Left cardiac atrium (tissue), 4 donors: ENCODE measurements at places on chromosomes 11 and 22. TPM values are rescaled to one million over a fixed set of nuclear protein-coding genes. Genes with fewer than 3 reads are reported as not detected.

GRCh38 chr11:59778122-59778521, 22.9 kb downstream of the STX3 start:
- no peak for DNase-seq

DNA sequence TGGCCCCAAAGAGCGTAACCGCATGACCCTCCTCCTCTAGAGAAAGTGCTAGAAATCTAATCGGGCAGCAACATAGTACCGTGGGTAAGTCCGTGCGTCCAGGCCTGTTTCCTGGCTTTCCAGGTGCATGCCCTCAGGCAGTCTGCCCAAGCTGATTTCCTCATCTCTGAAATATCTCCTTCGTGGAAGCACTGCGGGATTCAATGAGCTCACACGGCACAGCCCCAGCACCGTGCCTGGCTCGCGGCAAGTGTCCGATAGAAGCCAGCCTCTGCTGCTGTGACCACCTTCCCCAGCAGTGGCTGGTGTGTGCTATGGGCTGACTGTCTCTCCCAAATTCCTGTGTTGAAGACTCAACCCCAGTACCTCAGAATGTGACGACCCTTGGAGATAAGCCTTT, 20.7 kb downstream of the RPUSD4 start:
- no peak for DNase-seq

DNA sequence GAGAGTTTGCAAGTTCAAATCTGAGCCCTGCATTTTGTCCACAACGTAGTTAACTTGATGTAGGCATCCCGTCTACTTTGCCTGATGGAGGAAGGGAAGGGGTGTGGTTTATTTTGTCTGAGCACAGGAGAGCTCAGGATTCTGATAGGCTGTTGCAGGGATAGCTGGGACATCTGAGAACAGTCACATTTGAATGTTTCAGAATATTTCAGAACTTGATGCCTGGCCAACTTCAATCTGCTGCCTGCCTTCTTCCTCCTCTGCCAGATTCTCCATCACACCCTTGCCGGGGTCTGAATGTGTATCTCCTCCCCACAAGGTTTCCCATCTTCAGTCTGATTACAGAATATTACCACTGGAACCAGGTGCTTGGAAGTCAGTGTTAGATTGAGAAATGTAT, 51.6 kb downstream of the NTM start:
- no peak for DNase-seq

DNA sequence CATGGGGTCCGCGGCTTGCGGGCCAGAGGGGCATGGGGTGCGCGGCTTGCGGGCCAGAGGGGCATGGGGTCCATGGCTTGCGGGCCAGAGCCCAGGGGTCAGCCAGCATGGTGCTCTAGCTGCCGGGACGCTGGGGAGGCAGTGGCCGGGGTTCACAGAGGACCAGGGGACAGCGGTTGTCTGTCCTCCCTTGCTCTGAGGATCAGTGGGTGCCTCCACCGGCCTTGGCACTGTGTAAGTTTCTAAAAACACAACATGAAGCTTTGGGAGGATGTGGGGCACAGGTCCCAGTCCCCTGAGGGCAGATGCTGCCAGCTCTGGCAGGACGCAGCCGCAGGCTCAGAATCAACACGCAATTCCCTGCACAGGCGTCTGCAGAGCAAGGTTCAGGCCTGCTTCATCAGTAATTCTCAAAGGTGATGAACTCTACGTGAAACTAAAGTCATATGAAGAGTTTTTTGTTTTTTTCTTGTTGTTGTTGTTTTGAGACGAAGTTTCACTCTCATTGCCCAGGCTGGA, 3.0 kb downstream of the MLC1 start:
- no peak for DNase-seq

- DNase-seq: no peak
Measured at GRCh38 chr11:107744736-107745135, 32.9 kb upstream of the SLN start.

DNA sequence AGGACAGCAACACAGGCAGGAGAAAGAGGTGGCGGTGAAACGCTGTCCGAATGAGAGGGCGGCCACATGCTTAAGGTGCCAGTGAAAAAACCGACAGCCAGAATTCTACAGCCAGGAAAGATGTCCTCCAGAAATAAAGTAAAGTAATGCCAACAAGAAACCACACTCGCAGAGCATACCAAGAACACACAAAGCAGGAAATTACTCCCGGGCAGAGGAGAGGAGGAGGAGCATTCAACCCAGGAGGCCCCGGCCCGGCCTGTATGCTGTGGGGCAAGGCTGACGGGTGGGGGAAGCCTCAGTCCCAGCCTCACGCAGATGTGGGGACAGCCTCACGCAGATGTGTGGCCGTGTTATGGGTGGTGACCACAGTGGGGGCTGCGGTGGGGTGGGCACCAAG, 28.0 kb downstream of the CHID1 start:
- DNase-seq: no peak

DNA sequence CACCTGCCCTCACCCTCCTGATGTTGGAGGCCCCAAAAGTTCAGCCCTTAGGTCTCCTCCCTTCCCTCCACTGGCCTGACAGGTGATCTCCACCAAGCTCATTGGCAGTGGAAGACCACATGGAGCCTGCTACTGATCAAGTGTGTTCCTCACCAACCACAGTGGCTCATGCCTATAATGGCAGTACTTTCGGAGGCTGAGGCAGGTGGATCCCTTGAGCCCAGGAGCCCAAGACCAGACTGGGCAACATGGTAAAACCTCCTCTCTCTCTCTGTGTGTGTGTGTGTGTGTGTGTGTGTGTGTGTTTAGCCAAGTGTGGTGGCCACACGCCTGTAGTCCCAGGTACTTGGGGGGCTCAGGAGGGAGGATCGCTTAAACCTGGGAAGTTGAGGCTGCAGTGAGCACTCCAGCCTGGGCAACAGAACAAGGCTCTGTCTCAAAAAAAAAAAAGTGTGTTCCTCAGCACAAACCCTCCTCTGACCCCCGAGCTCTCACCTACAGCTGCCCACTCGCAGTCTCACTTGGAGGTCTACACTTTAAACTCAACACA, 4.3 kb upstream of the YPEL1 start:
- DNase-seq: no peak

GRCh38 chr11:130571519-130571918, 123.1 kb downstream of the ADAMTS15 start:
- DNase-seq: no peak

- DNase-seq: no peak
Measured at GRCh38 chr22:35460688-35461087, 60.7 kb downstream of the MCM5 start.

GRCh38 chr22:31055635-31056159, 25.4 kb upstream of the SMTN start:
- DNase-seq: peak; percentile 91

DNA sequence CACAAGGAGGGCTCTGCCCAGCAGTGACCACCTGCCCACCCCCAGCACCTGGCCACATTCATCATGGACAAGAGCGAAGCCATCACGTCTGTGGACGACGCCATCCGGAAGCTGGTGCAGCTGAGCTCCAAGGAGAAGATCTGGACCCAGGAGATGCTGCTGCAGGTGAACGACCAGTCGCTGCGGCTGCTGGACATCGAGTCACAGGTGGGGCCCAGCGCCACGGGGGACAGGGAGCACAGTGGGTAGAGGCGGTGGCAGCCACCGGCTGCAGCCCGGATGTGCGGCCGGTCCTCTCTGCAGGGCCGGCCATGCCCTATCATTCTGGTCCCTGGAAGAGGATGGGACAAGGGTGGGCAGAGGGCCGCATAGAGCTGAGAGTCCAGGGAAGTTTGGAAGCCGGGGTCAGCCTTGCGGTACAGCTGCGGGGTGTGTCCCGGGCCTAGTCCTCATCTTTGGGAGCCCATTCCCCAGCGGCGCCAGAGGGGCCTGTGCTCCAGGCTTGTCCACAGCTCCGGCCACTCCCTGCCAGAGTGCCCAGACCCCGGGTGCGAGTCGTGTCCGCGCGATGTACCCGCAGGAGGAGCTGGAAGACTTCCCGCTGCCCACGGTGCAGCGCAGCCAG, 14.1 kb downstream of the EPS8L2 start:
- no peak for DNase-seq

GRCh38 chr22:25067851-25068421, 115.4 kb downstream of the KIAA1671 start:
- DNase-seq: peak; percentile 30

DNA sequence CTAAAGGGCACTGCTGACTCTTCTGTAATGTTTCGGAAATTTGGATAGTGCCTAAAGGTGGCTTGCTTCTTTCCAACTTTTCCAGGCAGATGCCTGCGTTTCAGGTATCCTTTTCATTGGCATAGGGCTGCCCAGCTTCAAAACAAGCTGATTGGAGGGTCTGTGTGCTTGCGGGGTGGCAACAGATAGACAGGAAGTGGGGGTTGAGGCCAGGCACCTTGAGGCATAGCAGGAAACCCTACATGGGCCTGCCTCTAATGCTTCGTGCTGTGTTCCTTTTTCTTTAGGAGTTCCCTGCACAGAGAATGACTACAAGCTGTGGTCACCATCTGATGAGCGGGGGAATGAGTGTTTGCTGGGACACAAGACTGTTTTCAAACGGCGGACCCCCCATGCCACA, 92.2 kb upstream of the SORL1-AS1 start:
- DNase-seq: no peak

- DNase-seq: peak; percentile 81
Measured at GRCh38 chr11:75280227-75280701, 39.7 kb downstream of the TPBGL start.

DNA sequence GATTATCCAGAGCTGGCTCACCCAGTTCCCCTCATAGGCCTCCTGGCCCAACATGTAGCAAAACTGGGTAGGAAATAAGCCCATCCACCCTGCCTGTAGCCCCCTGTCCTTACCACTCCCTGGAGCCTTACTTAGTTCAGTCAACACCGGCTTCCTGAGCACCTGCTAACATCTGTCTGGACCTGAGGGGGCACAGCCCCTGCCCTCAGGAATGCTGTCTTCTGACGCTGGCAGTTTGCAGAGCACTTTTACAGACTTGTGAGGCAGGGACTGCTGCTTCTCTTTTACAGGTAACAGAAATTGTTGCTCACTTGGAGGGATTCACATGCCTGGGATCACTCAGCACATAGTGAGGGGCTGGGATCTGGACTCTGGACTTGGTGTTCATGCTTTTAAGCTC, 152.0 kb upstream of the TBCEL start:
- no peak for DNase-seq

DNA sequence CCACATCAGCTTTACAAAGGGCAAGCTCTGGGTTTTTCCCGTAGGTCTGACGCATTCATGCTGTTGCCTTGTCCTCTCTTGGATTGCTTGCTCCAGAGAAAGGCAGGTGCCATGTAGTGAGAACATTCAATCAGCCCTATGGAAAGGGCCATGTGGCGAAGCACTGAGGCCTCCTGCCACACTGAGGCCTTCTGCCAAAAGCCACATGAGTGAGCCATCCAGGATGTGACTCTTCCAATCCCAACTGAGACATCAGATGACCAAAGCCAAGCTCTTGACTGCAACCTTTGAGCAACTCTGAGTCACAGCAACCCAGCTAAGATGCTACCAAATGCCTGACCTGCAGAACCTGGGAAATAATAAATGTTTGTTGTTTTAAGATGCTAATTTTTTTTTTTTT, 9.0 kb upstream of the PANX3 start:
- DNase-seq: no peak

- no peak for DNase-seq
Measured at GRCh38 chr11:78063440-78064181, at the start of gene THRSP. THRSP (plus strand) TSS chr11:78063861; CDS start chr11:78063882, 21 bp downstream.

- no peak for DNase-seq
Measured at GRCh38 chr11:132838627-132839026, 693.7 kb downstream of the OPCML start.

DNA sequence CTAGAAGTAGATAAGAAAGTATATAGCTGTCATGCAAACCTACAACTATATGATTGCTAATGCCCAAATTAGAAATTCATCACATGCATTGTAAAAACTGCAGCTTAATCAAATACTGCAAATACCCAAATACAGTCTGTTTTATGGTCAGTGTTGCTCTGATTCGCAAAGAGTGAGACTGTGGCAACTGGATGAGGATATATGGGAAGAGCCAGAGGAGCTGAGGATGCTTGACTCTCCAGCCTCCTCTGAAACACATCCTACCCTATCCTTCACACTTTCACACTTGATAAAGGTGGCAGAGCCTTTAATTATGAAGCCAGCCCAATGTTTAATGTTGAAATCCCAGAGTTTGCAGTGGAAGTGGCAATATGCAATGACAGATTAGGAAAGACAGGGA, 21.9 kb upstream of the OR2AT4 start:
- DNase-seq: no peak

DNA sequence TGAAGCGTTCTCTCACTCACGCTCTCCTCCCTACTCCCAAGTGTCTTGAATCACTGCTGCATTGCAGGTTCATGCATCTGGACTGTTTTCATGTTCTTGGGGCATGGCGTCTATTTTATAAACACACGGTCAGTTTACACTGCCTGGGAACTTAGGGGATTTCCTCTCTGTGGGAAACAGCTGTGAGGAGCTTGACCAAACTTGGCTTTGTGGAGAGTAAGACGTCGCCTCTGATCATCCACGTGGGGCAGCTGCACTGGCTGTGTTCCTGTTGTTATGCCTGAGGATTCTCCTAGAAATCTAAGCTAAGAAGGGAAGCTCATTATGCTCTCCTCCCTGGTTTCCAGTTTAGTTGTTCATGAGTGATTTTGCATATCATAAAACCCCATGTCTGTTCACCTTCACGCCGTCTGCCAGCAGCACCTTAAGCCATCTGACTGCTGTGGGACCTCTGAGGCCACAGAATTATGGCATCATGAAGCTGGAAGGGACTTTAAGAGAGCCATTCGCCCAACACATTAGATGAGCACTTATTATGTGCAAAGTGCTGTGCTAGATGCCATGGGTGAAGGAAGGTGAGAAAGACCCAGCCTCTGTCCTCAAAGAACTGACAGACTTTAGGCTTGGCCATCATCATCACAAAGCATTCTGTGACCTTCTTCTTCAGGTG, 38.8 kb upstream of the POU2AF1 start:
- DNase-seq: no peak

- no peak for DNase-seq
Measured at GRCh38 chr11:100670140-100670539, 16.9 kb upstream of the ARHGAP42 start.

The UNC93B1 gene
- 12.5 TPM for total RNA-seq

The SCO2 gene
- total RNA-seq: 1.3 TPM

The EWSR1 gene
- total RNA-seq: 109 TPM

The CTTN gene
- total RNA-seq: 71.7 TPM

The RAG2 gene
- not detected for total RNA-seq

The DSCAML1 gene
- 0.88 TPM for total RNA-seq

The RPS6KA4 gene
- 18.1 TPM for total RNA-seq

The TEAD1 gene
- total RNA-seq: 93.8 TPM
